ENCODE measurements at places on chromosomes 1 and 21.

DNA sequence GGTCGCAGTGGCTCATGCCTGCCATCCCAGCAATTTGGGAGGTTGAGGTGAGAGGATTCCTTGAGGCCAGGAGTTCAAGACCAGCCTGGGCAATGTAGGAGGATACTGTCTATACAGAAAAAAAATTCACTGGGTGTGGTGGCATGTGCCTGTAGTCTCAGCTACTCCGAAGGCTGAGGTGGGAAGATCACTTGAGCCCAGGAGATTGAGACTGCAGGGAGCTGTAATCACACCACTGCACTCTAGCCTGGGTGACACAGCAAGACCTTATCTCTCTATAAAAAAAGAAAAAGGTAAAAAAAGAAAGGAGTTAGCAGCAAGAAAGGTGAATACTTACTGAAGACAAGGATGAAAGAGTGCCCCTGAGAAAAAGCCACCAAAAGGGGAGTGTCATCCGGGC is 23.7 kb upstream of the BCL10 start:
- DNase-seq = no peak

DNA sequence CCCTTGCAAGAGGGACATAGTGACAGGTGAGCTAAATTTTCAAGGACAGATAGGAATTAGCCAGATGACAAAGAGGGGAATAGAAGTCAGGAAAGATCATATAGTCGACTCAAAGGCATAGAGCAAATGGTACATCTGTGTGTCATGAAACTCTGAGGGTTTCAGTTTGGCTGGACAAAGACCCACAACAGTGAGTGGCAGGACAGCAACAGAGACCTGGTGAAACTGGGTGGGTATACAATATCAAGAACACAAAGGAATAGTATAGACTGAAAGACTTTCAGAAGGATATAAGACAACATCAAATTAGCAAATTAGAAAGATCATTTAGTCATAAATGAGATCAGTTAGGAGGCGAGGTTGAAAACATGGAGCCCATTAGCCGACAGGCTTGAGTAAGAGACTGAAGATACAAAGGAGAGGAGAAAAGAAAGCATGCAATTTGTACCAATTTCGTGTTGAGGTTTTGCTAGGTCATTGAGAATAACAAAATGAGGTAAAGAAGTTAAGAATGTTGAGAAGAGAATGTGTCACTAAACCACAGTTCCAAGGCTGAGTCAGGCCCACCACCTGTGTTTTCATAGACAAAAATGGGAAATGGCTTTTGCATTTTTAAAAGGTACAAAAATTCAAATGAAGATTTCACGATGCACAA is 213.8 kb downstream of the HHIPL2 start:
- DNase-seq = no peak

DNA sequence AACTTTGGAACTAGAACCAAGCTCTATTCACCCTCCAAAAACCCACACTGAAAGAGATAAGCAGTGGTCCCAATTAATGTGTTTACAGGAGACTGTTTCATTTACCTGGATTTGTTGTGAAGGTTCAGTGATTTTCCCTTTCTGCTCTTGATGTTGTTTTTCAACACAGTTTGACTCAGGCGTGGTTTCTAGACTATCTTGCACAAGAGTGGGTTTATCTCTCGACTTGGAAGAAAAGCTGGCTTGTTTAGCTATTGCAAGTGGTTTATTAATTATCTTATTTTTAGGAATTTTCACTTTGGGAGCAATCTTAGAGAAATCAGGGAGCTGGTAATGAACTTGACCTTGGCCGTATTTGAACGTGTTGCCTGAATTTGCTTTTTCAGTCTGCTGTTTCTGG is 5.3 kb downstream of the AKNAD1 start:
- DNase-seq = no peak

DNA sequence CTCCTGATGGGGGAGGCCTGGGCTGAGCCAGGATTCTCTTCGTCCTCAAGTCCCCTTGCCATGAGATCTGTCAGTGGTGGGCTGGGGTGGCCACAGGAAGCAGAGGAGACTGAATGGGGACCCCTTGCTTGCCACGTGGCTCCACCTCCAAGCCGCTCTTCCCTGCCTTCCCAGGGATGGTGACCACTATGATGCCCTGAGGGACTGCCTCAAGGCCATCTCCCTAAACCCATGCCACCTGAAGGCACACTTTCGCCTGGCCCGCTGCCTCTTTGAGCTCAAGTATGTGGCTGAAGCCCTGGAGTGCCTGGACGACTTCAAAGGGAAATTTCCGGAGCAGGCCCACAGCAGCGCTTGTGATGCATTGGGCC is 20.9 kb upstream of the TMEM222 start:
- no peak for DNase-seq

- DNase-seq = no peak
Measured at GRCh38 chr21:32185103-32185502, 93.7 kb downstream of the MIS18A start.

DNA sequence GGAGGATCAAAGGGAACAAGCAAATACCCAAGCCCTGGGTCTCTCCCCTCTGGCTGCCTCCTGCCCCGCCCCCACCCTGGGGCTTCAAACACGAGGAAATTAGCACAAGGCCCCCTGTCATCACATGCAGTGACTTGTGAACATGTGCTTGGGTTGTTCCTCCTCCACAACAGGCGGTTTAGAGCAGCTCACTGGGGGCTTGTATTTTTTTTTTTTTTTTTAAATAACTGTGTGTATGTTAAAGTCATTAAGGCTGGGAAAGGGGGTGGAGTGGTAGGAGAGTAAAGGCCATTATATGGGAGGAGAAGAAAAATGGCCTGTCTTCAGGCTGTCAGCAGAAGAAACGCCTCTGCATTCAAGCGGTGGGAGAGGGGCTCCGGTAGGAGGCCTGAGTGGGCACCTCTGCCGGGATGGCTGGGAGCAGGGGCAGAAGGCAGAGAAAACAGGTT is 64.2 kb downstream of the PLXNA2 start:
- no peak for DNase-seq

DNA sequence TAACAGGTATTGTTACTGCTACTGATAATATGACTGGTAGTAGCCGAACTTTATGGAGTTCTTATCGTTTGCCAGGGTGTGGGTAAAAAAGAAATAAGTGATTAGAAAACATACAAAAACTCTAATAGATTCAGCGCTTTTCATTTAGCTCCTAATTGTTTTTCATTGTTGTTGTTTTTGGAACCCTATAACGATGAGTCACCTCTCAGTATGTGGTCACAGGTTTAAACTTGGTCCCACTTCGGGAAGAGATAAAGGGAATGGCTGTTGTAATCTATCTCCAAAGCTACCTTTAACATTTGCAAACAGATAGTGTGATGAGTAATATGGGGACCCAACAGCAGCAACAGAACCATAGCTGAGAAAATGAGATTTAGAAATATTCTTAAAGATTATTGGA is 62.7 kb upstream of the BCL10 start:
- DNase-seq = no peak

DNA sequence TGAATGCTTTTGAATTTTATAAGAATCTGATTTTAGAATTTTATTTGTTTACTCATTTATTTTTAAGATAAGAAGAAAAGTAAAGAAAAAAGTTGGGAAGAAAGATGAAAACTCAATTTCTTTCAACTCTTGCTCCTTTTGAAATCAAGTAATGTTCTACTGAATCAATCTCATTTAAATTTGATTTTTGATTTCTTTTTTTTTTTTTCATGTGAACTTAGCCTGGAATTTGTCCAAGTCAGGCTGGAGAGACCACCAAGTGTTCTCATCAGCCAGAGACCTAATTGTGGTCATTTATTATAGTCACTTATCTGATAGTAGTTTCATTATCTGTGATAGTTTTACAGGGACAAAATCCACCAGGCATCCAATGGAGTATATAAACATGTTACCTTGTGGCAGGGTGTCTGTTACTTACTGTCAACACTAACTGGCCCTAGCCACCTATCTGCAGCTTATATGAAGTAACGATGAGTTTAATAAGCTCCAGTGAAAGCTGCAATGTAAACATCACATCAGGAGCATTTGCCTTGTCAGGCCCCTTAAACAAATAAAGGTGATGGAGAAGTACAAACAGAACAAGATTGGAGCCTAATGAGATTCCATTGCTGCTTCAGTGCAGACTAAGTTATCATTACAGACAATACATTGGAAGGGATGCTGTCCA is 39.2 kb downstream of the HLX start:
- DNase-seq = no peak

- DNase-seq = no peak
Measured at GRCh38 chr1:110348771-110349170, 9.6 kb downstream of the RBM15 start.

GRCh38 chr1:156815961-156816422 is 656 bp downstream of the SH2D2A start:
- no peak for DNase-seq

DNA sequence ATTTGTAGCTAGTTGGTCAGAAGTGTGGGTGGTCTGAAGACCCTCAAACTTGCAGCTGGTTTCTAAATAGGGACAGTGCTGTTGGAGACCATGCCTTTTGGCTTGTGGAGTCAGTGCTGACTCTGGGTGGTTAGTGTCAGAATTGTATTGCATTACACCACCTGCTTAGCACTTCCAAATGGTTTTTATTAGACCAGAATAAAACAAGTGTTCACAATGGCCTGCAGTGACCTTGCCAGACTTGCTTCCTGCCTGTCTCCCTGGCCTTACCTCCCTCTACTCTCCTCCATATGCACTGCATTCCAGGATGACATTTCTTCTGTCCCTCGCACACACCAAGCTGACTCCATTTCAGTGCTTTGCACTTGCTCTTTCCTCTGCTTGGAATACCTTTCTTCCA is 72.7 kb upstream of the CNIH3 start:
- DNase-seq = no peak

GRCh38 chr1:24896596-24897262 is 33.3 kb downstream of the RUNX3 start:
- DNase-seq = peak; percentile 47

DNA sequence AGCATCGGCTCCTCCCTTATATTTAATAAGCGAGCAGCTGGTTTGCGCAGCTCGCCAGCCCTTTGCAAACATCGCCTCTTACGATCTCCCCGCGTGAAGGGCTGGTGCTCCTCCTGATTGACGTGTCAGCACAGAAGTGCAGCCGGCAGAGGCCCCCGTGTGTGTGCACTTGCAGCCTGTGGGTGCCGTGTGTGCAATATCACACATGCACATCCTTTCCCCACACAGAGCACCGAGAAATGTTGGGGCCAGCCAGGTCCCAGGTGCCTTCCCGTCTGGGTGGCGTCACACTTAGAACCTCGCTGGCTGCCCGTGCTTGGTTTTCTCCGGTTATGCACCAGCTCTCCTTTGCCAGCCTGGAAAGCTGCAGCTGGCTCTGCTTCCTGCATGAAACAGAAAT is 126.6 kb upstream of the AJAP1 start:
- DNase-seq = no peak

DNA sequence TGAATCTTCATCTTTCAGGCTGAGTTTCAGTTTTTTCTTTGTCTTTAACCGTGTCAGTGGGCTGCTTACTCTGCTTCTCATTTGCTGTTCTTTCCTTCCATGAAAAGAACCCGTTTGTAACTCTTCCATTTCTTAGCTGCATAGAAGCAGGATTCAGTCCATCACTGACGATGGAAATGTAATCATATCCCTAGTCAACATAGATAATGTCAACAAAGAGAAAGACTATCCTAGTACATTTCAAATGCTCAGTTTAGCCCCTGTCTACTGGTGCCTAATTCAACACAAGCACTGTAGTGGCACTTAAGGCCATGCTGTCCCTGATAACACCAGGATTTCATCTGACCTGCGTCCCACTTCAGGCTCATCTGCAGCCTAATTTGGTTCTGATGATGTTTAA is 376 bp downstream of the GBP1 start:
- peak; percentile 26 for DNase-seq

GRCh38 chr1:237527761-237528160 is 363.0 kb downstream of the ZP4 start:
- DNase-seq = no peak

Measured in CD8-positive, alpha-beta T cell (primary cell).